Activated CD4-positive, alpha-beta T cell treated with anti-CD3 and anti-CD28 coated beads, Interleukin-2, amount 10 ng/mL, durations not matched to agents 24 days and 14 days (primary cell): ENCODE measurements at places on chromosomes 2 and 18. TPM values are rescaled to one million over a fixed set of nuclear protein-coding genes. Genes with fewer than 3 reads are reported as not detected.

DNA sequence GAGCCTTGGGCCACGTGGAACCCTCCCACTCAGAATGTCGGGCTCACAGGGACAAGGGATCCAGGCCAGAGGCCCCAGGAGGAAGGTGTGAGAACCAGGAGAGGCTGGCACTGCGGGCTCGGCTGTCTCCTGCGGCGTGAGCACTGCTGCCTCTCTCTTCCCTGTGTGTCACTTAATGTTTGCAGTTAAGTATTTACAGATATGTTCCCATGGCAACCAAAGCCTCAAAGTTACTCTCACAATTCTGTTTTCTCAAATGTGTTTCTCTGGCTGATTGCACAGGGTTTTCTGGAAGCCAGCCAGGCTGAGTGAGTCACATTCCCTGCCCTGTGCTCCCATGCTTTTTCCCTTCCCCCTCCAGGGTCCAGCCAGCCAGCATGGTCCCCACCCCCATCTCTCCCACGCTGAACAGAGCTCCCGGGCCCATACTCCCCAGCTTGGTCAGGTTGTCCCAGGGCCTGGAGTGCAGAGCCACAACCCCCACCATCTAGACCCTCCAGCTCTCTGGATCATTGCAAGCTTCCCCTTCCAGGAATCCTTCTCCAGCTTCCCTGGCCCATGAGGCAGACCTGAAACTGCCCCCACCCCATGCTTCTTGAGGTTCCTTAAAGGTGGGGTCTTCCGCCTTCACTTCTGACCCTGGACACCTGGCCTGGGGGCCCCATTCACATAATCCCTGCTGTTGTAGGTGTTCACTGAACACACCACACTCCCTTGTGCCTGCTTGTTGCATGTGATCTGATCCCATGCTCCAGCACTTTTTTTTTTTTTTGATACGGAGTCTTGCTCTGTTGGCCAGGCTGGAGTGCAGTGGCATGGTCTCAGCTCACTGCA lies 265.9 kb downstream of the CELF4 start:
- no peaks in the 10 kb centered on the region for H3K27me3 ChIP-seq
- no peak overlapping the region for H3K4me3 ChIP-seq
- no peak for DNase-seq

DNA sequence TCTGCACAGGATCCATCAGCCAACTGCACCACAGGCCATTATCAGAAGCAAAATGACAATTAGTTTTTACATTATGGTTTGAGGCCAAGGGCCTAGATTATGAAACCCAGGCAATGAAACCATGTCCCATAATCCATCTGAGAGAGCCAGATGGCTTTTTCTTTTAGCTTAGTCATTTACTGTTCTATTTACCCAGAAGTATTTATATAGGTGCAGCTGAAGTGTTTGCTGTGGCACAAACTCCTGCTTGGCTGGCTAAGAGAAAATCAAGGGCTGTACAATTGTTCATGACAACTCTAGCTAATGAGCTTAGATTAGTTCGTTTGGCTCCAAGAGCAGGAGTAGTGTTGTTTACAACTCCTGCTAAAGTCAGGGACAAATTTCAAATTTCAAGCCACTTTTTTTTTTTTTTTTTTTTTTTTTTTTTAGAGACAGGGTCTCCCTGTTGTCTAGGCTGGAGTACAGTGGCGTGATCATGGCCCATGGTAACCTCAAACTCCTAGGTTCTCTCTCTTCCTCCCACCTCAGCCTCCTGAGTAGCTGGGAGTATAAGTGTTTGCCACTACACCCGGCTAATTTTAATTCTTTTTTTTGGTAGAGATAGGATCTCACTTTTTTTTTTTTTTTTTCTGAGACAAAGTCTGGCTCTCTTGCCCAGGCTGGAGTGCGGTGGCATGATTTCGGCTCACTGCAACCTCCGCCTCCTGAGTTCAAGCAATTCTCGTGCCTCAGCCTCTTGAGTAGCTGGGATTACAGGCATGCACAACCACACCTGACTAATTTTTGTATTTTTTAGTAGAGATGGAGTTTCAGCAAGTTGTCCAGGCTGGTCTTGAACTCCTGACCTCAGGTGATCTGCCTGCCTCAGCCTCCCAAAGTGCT lies 18.4 kb upstream of the REV1 start:
- no peak overlapping the region for H3K27ac ChIP-seq
- no peak overlapping the region for H3K4me3 ChIP-seq
- no peaks in the 10 kb centered on the region for H3K36me3 ChIP-seq
- no peak for DNase-seq
- peaks cover 1% of the 10 kb centered on the region for H3K27me3 ChIP-seq
- H3K4me1 ChIP-seq: peaks cover 6% of the 10 kb centered on the region

DNA sequence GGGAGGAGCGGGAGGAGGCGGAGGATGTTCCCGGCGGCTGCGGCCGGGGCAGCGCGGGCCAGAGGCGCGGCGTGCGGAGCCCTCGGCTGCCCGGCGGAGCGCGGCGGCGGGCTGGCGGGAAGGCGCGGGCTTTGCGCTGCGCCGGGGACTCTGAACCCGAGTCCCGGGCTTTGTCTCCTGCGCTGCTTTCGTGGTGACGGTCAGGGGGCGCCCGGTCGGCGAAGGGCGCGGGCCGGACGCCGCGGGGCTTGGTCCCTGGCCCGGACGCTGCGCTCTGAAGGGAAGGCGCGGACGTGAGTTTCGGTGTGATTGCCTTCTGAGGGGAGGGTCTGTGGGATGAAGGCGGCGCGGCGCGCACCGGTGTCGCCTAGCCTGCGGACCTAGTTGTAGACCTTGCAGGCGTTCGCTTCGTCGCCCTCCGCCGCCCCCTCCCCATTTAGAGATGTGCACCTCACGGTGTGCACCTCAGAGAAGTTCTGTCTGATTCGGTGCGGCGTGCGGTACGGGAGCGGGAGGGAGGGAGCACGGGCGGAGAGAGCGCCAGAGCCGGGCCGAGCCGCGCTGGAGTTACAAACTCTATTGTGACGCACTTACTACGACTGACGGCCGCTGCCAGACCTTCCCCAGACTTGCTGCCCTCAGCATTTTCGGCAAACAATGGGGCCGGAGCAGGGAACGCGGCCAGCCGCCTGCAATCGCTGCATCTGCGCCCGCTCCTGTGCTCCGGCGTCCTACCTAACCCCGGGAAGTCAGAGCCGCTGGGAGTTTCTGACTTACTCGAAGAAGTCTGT lies 2.1 kb downstream of the BCL2L11 start:
- peak overlapping the region; percentile 96 for H3K4me3 ChIP-seq
- H3K36me3 ChIP-seq: peaks cover 66% of the 10 kb centered on the region
- H3K4me1 ChIP-seq: peaks cover 45% of the 10 kb centered on the region

- no peak for DNase-seq
- peaks cover 41% of the 10 kb centered on the region for H3K27me3 ChIP-seq
- H3K4me1 ChIP-seq: peaks cover 3% of the 10 kb centered on the region
- no peak overlapping the region for H3K27ac ChIP-seq
- H3K36me3 ChIP-seq: no peaks in the 10 kb centered on the region
Observed at GRCh38 chr2:204205082-204205481, 268.5 kb downstream of the ICOS start.

GRCh38 chr2:180125245-180125962 lies 118.3 kb upstream of the CWC22 start:
- no peak overlapping the region for H3K27ac ChIP-seq
- no peak overlapping the region for H3K4me3 ChIP-seq
- H3K27me3 ChIP-seq: peaks cover 26% of the 10 kb centered on the region
- peaks cover 3% of the 10 kb centered on the region for H3K4me1 ChIP-seq
- DNase-seq: peak; percentile 72

- H3K27ac ChIP-seq: peak within 1 kb of the TSS; percentile 72
- peaks cover 9% of the 10 kb centered on the region for H3K4me1 ChIP-seq
- peak; percentile 67 for DNase-seq
Observed at GRCh38 chr18:8705238-8705960, at the start of gene MTCL1. Gene MTCL1 (plus strand): TSS chr18:8705556. CDS start chr18:8705661, 105 bp downstream.

DNA sequence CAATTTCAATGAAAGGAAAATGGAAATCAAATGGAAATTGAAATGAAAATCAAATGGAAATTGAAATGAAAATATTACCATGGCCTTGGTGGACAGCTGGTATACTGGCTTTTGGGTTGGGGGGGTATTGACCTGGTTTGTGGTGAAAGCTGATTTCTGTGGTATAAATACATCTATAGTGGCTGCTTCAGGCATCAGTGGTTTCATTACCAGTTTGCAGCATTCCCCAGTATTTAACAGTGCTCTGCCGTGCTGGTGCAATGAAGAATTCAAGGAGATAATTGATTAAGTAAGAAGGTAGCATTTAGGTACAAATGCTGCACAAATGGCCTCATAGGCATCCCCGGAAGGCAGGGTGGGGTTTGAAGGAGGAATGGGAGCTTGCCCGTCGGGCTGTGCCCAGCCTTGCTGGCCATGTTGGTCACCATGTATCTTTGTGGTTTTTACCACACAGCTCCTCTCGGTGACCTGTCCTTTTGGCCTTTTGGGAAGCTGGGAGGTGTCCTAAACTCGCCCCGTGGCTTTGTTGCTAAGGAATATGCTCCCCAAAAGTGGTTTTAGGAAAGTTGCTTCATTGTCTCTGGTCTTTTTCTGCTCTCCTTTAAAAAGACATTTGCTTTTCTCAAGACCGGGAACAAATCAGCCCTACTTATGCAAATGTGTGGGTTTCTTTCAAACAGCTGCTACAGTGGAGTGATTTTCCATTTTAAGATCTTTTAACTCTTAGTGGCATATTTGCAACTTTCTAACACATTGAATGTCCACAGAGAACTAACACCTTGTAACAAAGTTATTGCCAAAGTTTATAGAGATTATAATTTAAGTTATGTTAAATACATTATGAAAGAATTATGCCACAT lies 28.6 kb downstream of the SNTG2 start:
- H3K4me3 ChIP-seq: no peak overlapping the region
- H3K4me1 ChIP-seq: peaks cover 9% of the 10 kb centered on the region
- peaks cover 4% of the 10 kb centered on the region for H3K27me3 ChIP-seq
- no peak overlapping the region for H3K27ac ChIP-seq
- DNase-seq: no peak

TIA1 gene
- total RNA-seq: 104 and 105 TPM in 2 replicates
